T-helper 17 cell (primary cell): ENCODE measurements at places on chromosomes 13 and 19.

GRCh38 chr13:59356607-59357006 lies 807.1 kb downstream of the DIAPH3 start:
- DNase-seq = no peak

GRCh38 chr13:99955747-99956472 lies 15.7 kb downstream of the ZIC5 start:
- no peak for DNase-seq

- no peak for DNase-seq
These were observed 8.5 kb upstream of the SYT5 start for GRCh38 chr19:55188625-55189024.

DNA sequence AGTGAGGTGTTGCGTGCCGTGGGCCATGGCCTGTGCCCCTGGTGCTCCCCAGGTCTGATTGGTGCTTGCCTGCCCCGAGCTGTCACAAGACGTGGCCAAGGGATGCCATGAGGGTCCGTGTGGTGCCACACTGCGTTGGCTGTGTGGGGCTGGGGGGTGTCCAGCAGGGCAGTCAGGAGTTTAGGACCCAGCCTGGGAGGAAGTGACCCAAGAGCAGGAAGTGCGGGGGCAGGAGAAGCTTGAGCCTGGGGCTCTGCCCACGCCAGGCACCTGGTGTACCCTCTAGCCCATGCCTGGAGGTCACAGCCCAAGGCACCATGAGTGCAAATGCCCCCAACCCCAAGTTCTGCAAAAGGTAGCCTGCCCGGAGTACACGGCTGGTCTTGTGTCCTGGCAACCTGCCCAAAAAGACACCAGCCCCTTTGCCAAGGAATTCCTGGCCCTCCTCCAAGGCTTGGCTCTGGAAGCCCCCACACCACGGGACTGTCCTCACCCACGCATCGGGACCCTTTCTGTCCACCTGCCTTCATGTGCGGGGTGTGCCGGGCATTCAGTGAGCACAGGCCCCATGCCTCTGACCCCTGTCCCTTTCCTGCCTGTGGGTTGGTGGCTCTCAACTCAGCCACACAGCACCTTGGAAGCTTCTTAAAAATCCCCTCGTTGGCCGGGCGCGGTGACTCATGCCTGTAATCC lies 24.9 kb downstream of the MPND start:
- DNase-seq = no peak

- no peak for DNase-seq
These were observed 33.2 kb downstream of the RAB20 start for GRCh38 chr13:110528371-110528770.

DNA sequence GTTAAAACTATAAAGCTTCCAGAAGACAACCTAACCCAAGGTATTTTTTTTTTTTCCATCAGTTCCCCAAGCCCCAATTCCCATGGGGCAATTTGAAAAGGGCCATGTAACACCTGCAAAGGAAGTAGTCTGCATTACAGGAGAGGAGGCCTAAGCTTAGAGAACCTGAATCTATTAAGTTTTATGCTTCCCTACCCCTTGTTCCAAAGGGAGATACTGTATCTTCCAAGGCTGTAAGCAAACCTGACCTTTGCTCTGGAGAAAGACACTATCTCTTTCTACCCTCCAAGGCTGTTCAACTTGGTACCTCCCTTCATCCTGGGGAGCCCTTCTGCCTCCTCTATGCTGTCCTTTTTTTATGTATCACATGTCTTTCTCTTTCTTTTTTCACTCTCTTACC lies 15.0 kb downstream of the KATNAL1 start:
- DNase-seq = no peak

DNA sequence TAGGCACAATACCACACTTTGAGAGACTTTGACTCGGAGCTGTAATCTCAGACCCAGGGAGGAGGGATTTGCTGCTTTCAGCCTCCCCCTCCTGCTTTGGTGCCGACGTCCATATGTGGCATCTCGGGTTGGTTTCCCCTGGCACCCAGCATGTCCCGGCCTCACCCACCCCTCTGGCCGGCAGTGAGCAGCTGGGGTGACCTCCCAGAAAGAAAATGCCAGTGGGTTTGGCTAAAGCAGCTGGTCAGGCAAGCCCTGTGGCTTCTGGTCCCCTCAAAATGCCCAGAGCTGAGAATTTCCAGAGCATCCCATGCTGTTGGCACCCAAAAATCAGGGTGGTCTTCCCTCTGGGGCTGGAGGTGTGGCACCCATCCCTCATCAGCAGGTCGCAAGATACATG lies 34.1 kb downstream of the INSR start:
- DNase-seq = no peak

GRCh38 chr13:24995225-24995804 lies 100.6 kb upstream of the PABPC3 start:
- peak; percentile 34 for DNase-seq

- DNase-seq = no peak
These were observed 28.7 kb upstream of the MEDAG start for GRCh38 chr13:30877335-30877734.

DNA sequence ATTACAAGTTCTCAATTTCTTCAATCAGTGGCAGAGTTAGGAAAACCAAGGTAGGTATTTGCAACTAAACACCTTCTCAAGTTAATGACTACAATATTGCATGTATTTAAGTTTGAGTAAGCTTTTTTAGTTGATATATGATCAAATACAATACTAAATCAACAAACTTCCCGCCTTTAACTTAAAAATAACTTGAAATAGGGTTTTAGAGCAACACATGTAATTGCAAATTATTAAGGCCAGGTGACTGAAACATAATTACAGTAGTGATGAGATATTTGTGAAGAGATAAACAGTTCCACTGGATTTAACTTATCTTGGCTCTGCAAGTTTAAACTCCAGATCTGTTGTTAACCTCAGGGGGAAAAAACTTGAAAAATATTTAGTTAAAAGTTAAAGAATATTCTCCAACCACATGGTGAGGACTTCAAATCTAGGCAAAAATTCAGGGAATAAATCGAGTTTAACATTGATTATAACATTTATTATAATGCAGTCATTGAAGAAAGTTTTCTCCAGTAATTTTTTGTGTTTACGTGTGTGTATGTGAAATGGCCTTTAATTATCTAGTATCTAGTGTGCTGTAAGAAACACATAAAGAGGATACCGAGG lies 3.6 kb downstream of the DACH1 start:
- no peak for DNase-seq

DNA sequence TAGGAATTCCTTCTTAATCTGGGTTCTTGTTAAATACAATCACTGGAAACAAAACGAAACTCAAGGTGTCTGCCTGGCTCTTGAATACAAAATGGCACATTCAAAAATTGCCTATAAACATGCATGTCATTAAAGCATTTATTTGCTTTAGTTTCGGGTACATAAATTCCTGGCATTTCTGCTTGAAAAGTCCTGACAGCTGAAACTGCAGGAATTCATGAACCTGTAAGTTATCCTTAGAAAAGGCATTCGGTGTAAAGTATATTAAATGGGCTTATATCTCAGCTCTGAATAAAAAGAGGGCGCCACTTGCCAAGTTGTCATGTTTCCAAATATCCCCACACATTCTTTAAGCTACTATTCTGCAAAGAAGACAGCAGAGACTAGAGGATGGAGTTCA lies 32.9 kb downstream of the RXFP2 start:
- DNase-seq = no peak

- DNase-seq = no peak
These were observed 72.3 kb downstream of the LATS2 start for GRCh38 chr13:20988909-20989655.

DNA sequence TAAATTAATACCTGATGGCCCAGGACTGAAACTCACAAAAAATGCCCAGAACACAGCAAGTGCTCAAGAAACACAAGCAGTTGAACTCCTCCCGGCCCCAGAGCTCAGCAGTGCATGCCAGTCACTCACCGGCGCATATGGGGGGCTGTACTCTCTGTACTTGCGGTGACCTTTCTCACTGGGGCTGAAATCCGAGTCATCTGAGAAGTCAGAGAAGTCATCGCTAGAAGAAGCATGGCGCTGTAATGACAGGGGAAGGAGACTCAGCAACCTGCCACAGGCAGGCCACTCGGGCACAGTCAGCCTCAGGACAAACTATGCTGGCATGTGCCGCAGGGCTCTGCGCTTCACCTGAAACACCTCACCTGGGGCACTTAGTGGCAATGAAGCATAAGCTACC lies 19.7 kb downstream of the ZC3H4 start:
- DNase-seq = no peak

- no peak for DNase-seq
These were observed 1741.5 kb downstream of the PCDH9 start for GRCh38 chr13:65488606-65489005.

DNA sequence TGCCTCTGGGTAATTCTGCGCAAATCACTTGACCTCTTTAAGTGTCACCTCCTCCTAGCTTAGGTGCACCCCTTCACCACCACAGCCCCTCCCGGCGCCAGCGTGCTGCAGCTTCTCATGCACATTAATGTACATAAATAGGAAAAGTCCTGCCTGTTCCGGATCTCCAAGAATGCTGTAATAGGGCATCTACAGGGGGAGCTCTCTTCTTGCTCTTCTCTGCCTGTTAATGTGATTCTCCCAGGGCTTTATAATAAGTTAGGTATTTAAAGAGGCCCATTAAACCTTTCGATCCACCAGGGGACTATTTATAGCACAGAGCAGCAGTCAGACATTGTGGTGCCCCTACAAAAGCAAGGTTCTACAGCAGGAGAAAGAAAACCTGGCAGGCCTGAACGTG lies 35.3 kb downstream of the SOX1 start:
- no peak for DNase-seq

GRCh38 chr19:32873247-32873959 lies 3.8 kb upstream of the SLC7A9 start:
- DNase-seq = no peak

GRCh38 chr19:58558623-58559274 lies 338 bp upstream of the UBE2M start:
- peak; percentile 99 for DNase-seq

GRCh38 chr13:29039212-29039611 lies 219.1 kb downstream of the MTUS2 start:
- DNase-seq = no peak

- DNase-seq = no peak
These were observed at the start of gene RXFP2 for GRCh38 chr13:31739226-31739625. TSS of gene RXFP2 (plus strand) at chr13:31739526. CDS start at chr13:31739613, 87 bp downstream.

DNA sequence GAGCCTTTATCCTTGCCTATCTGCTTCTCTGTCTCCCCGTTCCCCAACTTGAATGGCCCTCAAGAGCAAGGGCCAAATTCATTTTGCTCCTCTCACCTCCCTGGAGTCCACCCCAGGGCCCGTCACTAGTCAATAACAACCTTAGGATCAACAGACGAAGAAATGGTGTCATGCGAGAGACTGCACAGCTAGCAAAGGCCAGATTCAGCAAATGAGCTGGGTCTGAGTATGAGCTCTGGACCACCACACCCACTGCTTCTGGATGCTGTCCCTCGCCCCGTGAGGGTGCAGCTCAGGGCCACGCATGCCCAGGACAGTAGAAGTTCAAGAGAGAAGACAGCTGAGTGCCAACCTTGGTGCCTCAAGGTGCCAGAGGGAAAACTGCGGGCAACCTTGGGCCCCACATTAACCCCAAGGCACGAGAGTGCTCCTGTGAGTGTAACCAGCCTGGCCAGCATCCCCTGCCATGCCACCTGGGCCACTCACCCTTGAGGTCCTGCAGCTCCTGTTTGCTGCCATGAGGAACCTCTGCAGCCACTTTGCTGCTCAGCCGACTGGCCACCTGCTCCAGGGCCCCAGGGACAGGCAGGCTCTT lies 11.8 kb upstream of the AKAP8L start:
- DNase-seq = no peak

DNA sequence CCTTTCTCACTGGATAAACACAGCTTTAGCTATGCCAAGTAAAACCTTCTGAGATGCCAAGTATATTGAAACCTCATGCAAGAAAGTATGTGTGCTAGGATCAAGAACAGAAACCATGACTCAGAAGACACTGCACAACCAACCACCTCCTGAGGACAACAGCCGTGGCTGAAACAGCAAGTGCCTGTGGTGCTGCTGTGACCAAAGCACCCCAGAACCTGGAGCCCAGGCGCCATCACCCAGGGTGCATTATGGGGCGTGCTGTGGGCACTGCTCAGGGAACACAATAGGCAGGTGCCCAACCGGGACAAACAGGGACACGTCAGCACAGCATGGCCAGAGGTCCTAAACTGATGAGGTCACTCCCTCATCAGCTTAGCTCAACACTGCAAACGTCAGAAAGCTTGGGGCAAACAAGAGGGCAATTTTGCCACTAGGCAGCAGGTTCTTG lies 101.3 kb upstream of the SLC15A1 start:
- DNase-seq = no peak

DNA sequence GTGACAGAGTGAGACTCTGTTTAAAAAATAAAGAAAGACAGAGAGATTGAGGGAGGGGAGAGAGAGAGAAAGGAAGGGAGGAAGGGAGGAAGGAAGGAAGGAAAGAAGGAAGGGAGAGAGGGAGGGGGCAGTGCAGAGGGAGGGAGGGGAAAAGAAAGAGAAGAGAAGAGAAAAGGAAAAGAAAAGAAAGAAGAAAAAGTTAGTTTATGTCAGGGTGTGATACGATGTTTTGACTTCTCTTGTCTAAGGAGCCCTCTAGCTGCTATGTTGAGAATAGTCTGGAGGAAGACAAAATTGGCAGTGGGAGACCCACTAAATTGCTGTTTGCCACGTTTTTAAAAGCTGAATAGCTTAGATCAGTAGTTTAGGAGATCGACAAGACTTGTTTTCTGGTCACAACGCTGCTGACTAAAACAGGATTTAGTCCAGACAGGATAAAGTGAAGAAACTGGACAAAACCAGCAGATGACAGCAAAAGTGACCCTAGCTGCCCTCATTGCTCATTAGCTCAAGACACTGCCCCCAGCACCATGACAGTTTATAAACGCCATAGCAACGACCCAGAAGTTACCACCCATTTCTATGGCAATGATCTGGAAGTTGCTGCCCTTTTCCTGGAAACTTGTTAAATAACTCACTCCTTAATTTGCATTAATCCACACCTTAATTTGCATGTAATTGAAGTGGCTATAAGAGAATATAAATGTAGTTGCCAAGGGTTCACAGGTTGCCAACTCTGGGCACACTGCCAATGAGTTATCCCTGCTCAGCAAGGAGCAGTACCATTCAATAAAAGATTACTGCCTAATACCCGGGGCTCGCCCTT lies 11.1 kb downstream of the TEX101 start:
- no peak for DNase-seq

GRCh38 chr19:43462785-43463380 lies 2.5 kb downstream of the LYPD3 start:
- DNase-seq = no peak

DNA sequence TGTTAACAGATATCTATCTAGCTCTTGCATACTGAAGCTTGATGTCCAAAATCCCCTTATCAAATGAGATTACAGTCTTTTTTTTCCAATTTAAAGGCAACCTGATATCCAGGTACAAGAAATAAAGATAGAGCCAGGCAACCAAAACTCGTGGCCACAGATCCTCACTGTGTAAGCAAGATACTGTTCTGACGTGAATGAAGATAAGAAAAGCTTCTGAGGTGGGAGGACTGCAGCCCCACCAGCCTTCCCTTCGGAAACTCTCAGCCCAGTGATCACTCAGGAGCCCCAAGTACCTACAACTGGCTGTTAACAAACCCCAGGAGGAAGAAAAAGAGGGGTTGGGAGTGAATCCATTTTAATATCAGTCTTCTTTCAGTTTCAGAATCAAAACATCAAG lies 191.6 kb downstream of the EFNB2 start:
- no peak for DNase-seq
